Stimulated activated CD8-positive, alpha-beta memory T cell treated with anti-CD3 and anti-CD28 coated beads, Interleukin-4, amount 100 ng/mL, for 1 hour (primary cell): ENCODE measurements at places on chromosomes 5 and 9.

- DNase-seq, result no peak
Measured at GRCh38 chr5:90565491-90565890, 6.9 kb downstream of the ADGRV1 start.

GRCh38 chr5:6085341-6085860 is 292.9 kb downstream of the MED10 start:
- no peak for DNase-seq

- no peak for DNase-seq
Measured at GRCh38 chr9:79053598-79053997, 518.2 kb upstream of the TLE4 start.

DNA sequence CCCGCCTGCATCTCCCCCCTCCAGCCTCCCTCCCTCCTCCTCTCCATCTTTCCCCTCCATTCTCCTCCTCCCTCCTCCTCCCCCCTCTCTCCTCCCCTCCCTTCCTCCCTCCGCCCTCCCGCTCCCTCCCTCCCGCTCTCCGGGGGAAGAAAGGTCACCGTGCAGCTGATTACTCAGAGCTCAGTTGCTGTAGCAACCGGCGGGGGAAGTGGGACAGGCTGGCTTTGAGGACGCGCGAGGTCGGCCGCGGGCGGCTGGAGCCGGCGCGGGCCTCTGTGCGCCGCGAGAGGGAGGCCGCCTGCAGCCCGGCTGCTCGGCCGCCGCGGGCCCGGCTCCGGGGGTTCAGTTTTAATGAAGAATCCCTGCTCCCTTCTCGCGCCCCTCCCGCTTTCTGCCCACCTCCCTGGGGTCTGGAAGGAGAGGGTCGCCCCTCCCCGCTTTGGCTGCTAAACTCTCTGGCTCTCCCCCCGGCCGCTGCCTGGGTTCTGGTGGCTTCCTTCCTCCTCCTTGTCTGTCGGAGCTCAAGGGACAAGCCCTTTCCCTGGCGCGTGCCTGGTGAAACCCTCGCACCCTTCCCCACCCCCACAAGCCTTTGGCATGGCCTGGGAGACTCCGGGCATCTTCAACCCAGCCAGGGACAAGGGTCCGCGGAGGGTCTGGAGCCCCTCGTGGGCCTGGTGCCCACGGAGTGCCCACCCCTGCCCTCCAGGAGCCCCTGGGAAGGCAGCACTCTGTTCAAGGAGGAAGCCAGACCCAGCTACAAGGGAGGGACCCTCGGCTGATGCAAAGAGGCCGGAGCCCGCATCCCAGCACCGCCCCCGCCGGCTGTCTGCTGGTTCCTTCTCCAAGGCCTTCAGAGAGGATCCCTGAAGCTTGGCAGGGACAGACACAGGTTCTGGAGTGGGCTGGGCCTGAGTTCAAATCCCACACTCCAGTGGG is 160.3 kb downstream of the C9orf50 start:
- peak; percentile 77 for DNase-seq

GRCh38 chr5:152376886-152377285 is 28.2 kb downstream of the NMUR2 start:
- DNase-seq, result no peak

DNA sequence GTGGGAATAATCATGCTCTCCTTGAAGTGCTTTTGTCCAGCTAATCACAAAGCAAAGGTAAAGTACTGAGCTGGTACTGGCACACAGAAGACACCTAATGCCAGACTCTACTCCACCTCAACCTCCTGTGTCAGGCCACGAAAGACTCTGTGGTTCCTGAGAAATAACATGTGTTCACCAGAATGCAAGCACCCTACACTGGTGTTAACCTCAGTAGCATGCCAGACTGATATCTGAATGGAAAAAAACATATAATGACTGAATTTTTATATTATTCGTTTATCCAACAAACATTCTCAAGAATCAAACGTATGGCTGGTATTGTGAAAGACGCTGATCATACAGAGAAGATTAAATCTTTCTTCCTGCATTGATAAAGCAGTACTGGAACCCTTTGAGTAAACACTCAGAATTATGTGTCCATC is 97.1 kb upstream of the IFNE start:
- no peak for DNase-seq

DNA sequence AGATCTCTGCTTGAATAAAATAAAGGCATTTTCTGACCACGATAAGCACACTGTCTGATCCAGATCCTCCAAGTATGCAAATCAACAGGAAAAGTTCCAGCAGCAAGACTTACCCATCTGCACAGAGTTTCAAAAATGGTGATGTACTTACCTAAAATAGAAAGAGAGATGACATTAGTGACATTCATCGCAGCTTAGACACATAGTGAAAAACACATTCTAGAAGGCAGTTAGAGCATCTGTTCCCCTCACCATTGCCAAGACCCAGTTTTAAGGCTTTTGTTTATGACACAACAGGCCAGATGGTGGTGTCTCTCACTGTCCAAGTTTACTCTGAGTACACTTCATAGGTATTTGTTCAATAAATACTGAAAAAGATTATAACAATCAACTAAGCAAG is 207.7 kb downstream of the PDE4D start:
- DNase-seq, result no peak

DNA sequence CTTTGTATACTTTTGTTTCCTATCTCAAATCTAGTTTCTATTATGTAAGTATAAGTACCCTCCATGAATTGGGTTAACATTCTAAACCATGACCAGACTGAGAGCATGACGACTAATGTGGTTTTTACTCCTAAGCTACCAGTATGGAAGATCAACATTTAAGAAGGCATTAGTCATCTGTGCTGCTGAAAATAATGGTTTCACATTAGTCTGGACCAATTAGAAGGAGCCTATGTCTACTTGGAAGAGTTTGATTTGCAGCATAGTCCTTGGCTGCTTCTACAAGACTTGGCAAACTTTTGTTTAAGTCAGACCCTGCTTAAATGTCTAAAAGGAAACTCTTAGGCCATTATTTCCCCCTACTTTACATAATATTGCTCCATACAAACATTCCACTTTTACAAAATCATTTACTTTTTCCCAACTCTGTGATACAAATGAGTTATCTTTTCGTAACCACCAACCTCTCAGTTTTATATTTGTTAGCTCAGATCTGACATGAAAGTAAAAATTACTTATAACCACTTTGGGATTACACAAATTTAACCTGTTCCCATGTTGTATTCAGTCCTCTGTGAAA is 186.7 kb downstream of the COMMD10 start:
- no peak for DNase-seq

DNA sequence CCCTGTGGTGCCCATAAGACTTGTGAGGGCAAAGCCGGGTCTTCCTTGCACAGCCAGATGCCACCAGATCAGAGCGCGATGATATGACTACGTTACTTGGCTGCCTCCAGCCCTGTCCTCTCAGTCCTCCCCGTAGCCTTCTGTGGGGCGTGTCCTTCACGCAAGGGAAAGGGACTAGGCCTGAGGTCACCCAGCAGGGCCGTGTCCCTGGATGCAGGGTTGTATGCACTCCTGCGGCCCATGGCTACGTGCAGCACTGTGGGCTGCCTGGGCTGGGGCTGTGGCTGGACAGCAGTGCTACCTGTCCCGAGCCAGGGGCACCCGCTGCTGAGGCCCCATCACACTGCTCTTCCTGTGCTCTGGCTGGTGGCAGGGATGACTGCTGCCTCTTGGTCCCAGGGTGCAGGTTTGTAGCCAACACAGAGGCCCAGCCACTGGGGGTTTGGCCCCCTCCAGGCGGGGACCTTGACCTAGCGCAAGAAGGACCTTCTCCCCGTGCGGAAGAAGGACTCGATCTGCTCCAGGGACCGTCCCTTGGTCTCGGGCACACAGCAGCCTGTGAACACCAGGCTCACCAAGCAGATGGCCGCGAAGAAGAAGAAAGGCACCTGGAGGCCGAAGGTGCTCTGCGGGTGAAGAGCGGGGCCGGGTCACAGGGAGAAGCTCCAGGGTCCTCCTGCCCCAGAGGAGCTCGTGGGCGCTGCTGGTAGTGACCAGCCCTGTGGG is 7.2 kb downstream of the SLC2A6 start:
- no peak for DNase-seq

- no peak for DNase-seq
Measured at GRCh38 chr5:160054831-160055230, 45.9 kb downstream of the TTC1 start.

DNA sequence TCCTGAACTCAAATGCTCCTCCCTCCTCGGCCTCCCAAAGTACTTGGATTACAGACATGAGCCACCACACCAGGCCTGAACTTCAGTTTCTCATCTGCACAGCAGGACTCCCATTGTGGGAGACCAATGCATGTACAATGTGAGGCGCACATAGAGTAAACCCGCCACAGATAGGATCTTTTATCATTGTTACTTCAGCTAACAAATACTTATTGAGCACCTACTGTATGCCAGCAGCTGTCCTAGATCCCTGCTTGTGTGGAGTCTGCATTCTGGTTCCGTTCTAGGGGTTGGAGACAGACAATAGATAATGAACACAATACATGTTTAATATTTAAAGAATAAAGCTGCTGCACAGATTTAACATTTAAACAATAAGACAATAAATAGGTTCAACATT is 6.3 kb upstream of the SLC25A51 start:
- DNase-seq, result no peak

GRCh38 chr5:1347571-1347970 is 2.7 kb upstream of the CLPTM1L start:
- no peak for DNase-seq
